ENCODE measurements at places on chromosomes 5 and 9.

DNA sequence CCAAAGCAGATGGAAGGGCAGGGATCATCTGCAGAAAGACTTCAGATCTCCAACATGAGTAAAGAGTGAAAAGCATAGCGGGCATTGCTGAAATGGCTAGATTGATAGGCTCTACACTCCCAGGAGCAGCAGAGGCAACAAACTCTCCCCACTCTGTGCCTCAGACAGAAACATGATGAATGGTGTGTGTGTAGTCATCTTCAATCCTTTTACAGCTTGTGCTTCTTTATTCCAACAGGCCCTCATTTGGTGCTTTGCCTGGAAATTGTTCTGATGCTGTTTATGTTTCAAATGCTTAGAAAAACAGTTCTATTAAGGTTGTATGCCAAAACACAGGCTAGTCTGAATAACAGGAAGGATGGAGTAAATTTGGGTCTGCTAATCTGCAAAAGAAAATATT, 176.2 kb downstream of the DMRTA1 start:
- DNase-seq, result no peak

DNA sequence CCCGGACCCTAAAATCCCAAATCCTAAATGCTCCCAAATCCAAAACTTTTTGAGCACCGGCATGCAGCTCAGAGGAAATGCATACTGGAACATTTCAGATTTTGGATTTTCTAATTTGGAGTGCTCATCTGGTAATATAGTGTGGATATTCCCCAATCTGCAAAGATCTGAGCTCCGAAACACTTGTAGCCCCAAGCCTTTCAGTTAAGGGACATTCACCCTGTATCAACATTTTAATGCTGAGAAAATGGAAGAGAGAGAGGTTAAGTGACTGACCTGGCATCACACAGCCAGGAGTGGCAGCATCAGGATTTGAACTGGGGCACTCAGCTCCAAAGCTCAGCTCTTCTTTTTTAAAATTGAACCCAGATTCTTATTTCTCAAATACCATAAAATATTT, 30.7 kb downstream of the QRFP start:
- no peak for DNase-seq

GRCh38 chr9:81824802-81825730, 103.2 kb upstream of the SPATA31D4 start:
- DNase-seq, result no peak

DNA sequence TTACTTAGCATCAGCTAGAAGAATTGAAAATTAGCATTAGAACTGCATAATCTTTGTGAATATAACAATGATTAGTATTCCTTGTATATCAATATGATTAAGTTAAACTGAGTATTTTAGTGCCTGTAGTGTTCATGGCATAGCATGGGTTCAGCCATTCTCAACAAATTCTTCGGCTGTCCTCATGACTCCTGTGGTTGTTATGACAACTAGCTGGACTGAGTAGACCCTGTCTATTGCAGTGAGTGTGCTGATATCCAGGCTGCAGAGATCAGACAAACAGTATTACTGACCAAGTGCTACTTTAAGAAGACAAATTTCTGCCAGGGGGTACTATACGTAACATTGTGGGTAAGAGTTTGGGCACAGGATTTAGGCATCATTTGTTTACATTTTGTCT, 125.9 kb downstream of the NUDT12 start:
- DNase-seq, result no peak

DNA sequence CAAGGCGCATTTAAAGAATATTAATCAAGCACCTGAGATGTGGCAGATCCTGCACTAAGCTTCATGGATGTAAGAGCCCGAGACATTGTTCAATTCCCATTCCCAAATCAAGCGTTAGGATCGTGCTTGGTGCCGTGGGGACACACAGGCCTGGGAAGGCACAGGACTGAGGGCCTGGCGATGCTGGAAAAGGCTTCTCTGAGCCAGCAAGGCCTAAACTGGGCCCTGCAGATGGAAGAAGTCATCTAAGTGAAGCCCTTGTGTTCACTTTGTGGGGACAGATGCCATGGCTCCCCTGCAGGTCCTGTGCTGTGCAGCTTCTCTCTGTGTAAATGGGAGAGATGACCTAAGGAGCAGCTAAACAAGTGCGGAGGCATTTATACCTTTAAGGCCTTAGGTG, 83.9 kb downstream of the LIFR start:
- DNase-seq, result no peak

Data from left cardiac atrium (tissue), 4 donors.